ENCODE measurements at places on chromosomes 16 and 17. TPM values are rescaled to one million over a fixed set of nuclear protein-coding genes. Genes with fewer than 3 reads are reported as not detected.

- no peak for DNase-seq
These were observed 112.3 kb upstream of the CLEC3A start for GRCh38 chr16:77910021-77910420.

DNA sequence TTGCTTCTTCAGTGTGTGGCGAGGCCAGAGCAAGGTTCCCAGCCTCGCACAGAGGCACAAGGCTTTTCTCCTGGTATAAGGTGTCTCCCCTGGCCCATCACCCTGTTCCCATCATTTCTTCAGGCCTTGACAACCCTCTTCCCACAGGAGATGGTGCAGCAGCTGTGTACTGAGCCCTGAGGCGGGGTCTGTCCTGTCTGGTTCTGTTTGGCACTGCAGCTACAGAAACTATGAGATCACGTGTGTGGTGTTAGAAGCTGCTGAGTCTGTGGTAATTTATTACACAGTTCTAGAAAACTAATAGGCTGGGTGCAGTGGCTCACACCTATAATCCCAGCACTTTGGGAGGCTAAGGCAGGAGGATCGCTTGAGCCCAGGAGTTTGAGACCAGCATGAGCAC lies 7.2 kb downstream of the PLA2G15 start:
- no peak for DNase-seq

GRCh38 chr16:82229800-82230619 lies 60.0 kb upstream of the MPHOSPH6 start:
- DNase-seq, result peak; percentile 67

ESRP2 gene
- total RNA-seq, result not detected

CCDC154 gene
- 2.0 TPM for total RNA-seq

DNA sequence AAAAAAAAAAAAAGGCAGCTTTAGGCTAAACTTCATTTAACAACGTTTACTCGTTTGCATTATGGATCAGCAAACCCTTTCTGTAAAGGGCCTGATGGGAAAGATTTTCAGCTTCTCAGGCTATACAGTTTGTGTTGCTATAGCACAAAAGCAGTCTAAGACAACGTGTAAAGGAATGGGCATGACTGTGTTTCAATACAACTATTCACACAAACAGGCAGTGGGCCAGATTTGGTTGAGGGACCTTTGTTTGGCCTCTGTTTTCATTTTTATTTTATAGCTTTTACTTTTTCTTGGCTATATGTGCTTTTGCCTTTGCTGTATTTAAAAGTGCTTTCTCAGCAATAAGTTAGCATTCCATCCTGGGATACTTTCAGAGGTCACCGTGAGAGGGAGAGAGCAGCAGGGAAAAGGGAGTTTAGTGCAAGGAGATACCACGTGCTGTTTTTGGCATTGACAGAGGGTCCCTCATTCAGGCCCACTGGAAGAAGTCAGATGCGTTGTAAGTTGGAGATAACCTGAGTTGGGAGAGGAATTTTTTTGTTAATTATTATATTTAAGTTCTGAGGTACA lies 335.6 kb downstream of the UTP18 start:
- DNase-seq, result no peak

DYNLRB2 gene
- not detected for total RNA-seq

KLHDC4 gene
- 86.0 TPM for total RNA-seq
